Ovary (tissue), 10 donors: ENCODE measurements at places on chromosomes 6 and 20. TPM values are rescaled to one million over a fixed set of nuclear protein-coding genes. Genes with fewer than 3 reads are reported as not detected.

GRCh38 chr6:157188213-157188612, 135.1 kb downstream of the TMEM242 start:
- no peaks in the 10 kb centered on the region for H3K4me1 ChIP-seq
- H3K27me3 ChIP-seq: no peaks in the 10 kb centered on the region
- no peak overlapping the region for H3K4me3 ChIP-seq
- no peak overlapping the region for H3K27ac ChIP-seq

GRCh38 chr20:48841875-48842529, 14.2 kb upstream of the PREX1 start:
- no peaks in the 10 kb centered on the region for H3K36me3 ChIP-seq
- no peak overlapping the region for H3K4me3 ChIP-seq
- no peaks in the 10 kb centered on the region for H3K27me3 ChIP-seq
- H3K4me1 ChIP-seq: no peaks in the 10 kb centered on the region

DNA sequence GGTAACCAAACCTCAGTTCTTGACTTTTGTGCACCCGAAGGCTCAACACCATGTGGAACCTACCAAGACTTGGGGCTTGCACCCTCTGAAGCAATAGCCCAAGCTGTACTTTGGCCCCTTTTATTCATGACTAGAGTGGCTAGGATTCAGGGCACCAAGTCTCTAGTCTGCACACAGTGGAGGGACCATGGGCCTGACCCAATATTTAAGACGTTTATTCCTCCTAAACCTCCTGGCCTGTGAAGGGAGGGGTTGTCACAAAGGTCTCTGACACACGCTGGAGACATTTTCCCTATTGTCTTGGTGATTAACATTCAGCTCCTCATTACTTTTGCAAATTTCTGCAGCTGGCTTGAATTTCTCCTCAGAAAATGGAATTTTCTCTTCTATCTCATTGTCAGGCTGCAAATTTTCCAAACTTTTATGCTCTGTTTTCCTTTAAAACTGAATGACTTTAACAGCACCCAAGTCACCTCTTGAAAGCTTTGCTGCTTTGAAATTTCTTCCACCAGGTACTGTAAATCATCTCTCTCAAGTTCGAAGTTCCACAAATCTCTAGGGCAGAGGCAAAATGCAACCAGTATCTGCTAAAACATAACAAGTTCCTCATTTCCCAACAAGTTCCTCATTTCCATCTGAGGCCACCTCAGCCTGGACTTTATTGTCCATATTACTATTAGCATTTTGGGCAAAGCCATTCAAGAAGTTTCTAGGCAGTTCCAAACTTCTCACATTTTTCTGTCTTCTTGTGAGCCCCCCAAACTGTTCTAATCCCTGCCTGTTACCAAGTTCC, 481.4 kb upstream of the BTBD3 start:
- H3K27ac ChIP-seq: no peak overlapping the region
- DNase-seq: no peak
- H3K4me1 ChIP-seq: no peaks in the 10 kb centered on the region
- H3K36me3 ChIP-seq: no peaks in the 10 kb centered on the region
- no peaks in the 10 kb centered on the region for H3K27me3 ChIP-seq

GRCh38 chr20:61562897-61563504, 310.9 kb downstream of the CDH4 start:
- H3K36me3 ChIP-seq: no peaks in the 10 kb centered on the region
- no peak for DNase-seq
- no peaks in the 10 kb centered on the region for H3K4me1 ChIP-seq

DNA sequence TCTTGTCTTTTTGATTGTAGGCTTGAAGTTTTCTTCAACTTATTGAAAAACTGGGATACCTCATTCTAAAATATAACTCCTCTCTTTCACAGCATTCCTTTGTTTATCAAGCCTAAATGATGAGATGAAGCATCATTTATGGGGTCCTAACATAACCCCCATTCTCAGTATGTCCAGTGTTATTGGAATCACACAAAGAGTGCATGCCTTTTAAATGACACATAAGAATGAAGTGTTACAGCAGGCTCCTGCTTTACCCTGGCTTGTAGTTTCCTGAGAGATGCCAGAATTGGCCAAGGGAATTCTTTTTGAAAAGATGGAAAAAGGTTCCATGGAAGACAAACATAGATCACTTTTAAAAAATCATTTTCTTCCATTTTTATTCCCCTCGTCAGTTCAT, 502.4 kb downstream of the BCKDHB start:
- peaks cover 3% of the 10 kb centered on the region for H3K4me1 ChIP-seq
- no peak overlapping the region for H3K4me3 ChIP-seq
- H3K27ac ChIP-seq: no peak overlapping the region
- no peaks in the 10 kb centered on the region for H3K36me3 ChIP-seq
- no peaks in the 10 kb centered on the region for H3K27me3 ChIP-seq
- DNase-seq: no peak

GRCh38 chr20:34985461-34986310, 30.0 kb downstream of the MYH7B start:
- no peaks in the 10 kb centered on the region for H3K27me3 ChIP-seq
- no peak overlapping the region for H3K4me3 ChIP-seq
- no peak for DNase-seq
- H3K4me1 ChIP-seq: peaks cover 17% of the 10 kb centered on the region
- no peaks in the 10 kb centered on the region for H3K36me3 ChIP-seq

GRCh38 chr20:23143098-23143497, 57.0 kb upstream of the CD93 start:
- no peak overlapping the region for H3K27ac ChIP-seq
- H3K36me3 ChIP-seq: no peaks in the 10 kb centered on the region
- H3K4me3 ChIP-seq: no peak overlapping the region
- peaks cover 15% of the 10 kb centered on the region for H3K4me1 ChIP-seq
- no peak for DNase-seq

GRCh38 chr6:29992807-29993206, 50.5 kb downstream of the HLA-A start:
- no peak overlapping the region for H3K4me3 ChIP-seq
- no peak overlapping the region for H3K27ac ChIP-seq
- no peaks in the 10 kb centered on the region for H3K27me3 ChIP-seq
- no peaks in the 10 kb centered on the region for H3K4me1 ChIP-seq
- H3K36me3 ChIP-seq: no peaks in the 10 kb centered on the region
- DNase-seq: no peak

GRCh38 chr20:50200482-50201104, 10.0 kb downstream of the CEBPB start:
- H3K27me3 ChIP-seq: no peaks in the 10 kb centered on the region
- H3K4me3 ChIP-seq: no peak overlapping the region
- no peaks in the 10 kb centered on the region for H3K36me3 ChIP-seq
- H3K4me1 ChIP-seq: peaks cover 6% of the 10 kb centered on the region
- H3K27ac ChIP-seq: no peak overlapping the region

GRCh38 chr6:118644007-118644406, 7.4 kb downstream of the CEP85L start:
- no peaks in the 10 kb centered on the region for H3K27me3 ChIP-seq
- no peak overlapping the region for H3K4me3 ChIP-seq
- no peak overlapping the region for H3K27ac ChIP-seq
- peaks cover 15% of the 10 kb centered on the region for H3K4me1 ChIP-seq
- no peaks in the 10 kb centered on the region for H3K36me3 ChIP-seq

- no peaks in the 10 kb centered on the region for H3K36me3 ChIP-seq
- peak; percentile 59 for DNase-seq
- no peak overlapping the region for H3K4me3 ChIP-seq
- H3K27me3 ChIP-seq: no peaks in the 10 kb centered on the region
Measured at GRCh38 chr6:90715093-90715655, 128.3 kb upstream of the MAP3K7 start.

GRCh38 chr6:137475103-137475502, 19.1 kb downstream of the OLIG3 start:
- H3K4me3 ChIP-seq: no peak overlapping the region
- no peaks in the 10 kb centered on the region for H3K4me1 ChIP-seq
- no peak for DNase-seq
- H3K27ac ChIP-seq: no peak overlapping the region
- no peaks in the 10 kb centered on the region for H3K36me3 ChIP-seq
- H3K27me3 ChIP-seq: no peaks in the 10 kb centered on the region

- no peaks in the 10 kb centered on the region for H3K4me1 ChIP-seq
- H3K36me3 ChIP-seq: no peaks in the 10 kb centered on the region
- H3K27ac ChIP-seq: no peak overlapping the region
- no peak overlapping the region for H3K4me3 ChIP-seq
Measured at GRCh38 chr6:83920017-83920416, 60.5 kb downstream of the CYB5R4 start.

GRCh38 chr6:126015863-126016262, 29.5 kb downstream of the TRMT11 start:
- no peaks in the 10 kb centered on the region for H3K36me3 ChIP-seq
- H3K27me3 ChIP-seq: no peaks in the 10 kb centered on the region
- H3K4me1 ChIP-seq: no peaks in the 10 kb centered on the region
- DNase-seq: no peak

Gene BHLHE23
- polyA plus RNA-seq: not detected

Gene NKX2-2
- polyA plus RNA-seq: not detected

Gene F13A1
- 19.6 TPM for polyA plus RNA-seq

Gene FOXQ1
- 0.07 TPM for polyA plus RNA-seq

Gene CLPSL2
- not detected for polyA plus RNA-seq

Gene USP49
- polyA plus RNA-seq: 2.0 TPM

Gene SYCP2L
- 0.75 TPM for polyA plus RNA-seq

Gene ELOVL4
- 1.6 TPM for polyA plus RNA-seq

Gene MAS1
- polyA plus RNA-seq: 0.04 TPM
